ENCODE measurements at places on chromosomes 4 and X.
A peak's percentile ranks its signal among the peaks of the same experiment; 100 is the strongest.

DNA sequence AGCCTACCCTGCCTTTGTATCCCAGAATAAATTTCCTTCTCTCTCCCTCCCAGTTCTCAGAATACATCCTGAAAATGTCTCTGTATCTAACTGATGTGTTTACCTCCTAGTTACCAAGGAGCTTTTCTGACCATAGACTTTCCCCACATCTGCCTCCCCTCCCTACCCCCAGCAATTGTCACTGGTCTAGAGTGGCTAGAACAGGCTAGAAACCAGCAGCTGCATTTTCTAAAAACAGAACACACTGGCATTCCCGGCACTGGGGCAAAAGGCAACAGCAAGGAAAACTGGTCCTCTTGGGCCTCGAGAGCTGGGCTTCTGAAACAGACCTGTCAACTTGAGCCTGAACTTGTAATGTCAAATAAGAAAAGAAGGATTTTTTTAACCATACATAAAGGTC is 16.4 kb downstream of the TASL start:
- ATAC-seq = no peak

DNA sequence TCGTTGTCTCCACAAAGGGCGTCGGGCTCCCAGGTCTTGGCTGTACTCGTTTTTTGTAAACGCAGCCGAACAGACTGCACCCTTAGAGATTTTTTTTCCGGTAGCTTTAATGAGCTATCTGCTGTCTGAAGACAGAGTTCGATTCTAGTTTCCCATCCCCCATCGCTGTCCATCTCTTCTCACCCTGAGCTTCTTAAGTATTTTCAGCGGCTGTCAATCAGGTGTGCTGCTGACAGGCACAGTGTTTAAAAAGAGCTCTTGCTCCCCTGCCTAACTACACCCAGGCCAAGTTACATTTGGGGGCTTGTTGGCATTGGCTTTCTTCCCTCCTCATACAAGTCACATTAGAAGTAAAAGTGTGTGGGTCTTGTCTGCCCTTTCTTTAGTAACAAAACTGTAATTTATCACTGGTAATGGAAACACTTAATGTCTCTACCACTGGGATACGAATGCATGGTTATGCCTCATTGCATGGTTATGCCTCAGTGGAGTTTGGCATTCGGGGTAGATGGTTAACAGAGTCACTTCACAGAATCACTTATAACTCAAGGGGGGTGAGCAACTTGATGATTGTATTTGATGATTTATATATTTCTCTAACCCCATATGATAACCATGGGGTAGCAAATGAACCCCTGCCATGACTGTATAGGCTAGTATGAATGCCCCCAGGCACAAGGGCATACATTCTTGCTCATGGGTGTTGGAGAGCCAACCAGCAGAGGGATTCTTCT is 1.4 kb upstream of the ARHGAP6 start:
- no peak for ATAC-seq

DNA sequence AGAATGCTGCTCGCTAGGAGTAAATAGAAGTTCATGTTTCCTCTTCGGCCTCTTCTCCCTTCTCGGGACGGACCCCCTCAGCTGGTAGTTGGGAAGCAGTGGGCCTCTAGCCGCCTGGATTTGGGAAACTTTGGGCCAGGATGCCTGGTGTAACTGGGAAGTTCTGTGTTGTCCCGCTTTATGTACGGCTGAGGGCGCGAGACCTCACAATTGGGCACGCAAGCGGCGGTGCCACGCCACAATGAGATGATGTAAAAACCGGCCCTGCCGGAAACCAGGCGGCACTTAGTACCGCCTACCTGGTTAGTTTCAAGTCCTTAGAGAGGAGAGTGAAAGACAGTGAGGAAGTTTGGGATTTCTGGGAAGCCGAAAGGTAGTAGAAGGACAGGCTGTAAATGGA is at the start of gene CT83:
Gene CT83, minus strand, starts transcription at position 155 of the 400 bp plus-strand sequence. Its CDS starts 120 bp downstream, at position 35.
- no peak for ATAC-seq

- no peak for ATAC-seq
Measured at GRCh38 chr4:36348403-36348938, 67.1 kb downstream of the DTHD1 start.

DNA sequence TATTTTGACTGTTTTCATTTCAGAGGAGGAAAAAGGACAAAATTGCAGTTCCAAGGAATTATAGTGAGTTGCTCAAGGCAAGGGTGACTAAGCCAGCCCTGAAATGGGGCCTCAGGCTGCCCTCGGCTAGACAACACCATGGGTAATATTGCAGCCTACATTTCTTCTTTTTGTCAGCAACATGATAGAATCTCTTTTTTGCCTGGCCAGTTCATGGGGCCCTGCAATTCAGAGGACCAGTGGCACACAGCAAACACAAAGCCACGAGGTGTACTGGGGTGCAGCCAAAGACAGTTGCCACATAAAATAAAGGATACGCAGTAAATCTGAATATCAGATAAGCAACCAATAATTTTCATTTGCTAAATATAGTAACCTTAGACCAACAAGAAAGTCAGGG is 41.8 kb downstream of the RBM47 start:
- no peak for ATAC-seq

DNA sequence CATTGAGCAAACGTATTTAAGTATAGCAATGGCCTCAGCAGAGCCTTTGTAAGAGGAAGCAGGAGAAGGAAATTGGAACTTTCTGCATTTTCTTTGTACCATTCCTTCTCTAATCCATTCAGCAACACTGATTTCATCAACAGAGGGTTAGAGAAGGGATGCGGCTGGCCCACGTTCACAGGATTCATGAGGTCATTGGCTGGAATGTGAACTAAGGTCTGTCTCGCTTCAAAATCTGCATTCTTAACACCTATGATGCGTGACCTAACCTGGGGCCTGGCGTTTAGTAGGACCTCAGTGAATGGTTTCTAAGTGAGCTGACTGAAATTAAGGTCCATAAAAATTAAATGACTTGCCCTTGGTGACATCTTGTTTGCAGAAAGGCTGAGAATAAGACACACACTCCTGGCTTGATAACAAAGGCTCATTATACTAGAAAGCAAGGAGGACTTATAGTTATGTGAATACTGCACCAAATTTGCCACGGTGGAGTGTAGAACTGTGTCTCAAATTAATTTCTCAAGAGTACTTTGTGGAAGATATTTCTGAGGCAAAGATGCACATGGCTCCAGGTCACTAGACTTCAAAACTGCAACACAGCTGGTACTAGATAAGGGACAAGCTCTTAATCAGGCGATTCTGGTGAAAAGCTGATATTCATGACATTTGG is 25.4 kb downstream of the FGFBP1 start:
- peak; percentile 9 for ATAC-seq

GRCh38 chr4:184804621-184805020 is 21.1 kb downstream of the ACSL1 start:
- no peak for ATAC-seq

DNA sequence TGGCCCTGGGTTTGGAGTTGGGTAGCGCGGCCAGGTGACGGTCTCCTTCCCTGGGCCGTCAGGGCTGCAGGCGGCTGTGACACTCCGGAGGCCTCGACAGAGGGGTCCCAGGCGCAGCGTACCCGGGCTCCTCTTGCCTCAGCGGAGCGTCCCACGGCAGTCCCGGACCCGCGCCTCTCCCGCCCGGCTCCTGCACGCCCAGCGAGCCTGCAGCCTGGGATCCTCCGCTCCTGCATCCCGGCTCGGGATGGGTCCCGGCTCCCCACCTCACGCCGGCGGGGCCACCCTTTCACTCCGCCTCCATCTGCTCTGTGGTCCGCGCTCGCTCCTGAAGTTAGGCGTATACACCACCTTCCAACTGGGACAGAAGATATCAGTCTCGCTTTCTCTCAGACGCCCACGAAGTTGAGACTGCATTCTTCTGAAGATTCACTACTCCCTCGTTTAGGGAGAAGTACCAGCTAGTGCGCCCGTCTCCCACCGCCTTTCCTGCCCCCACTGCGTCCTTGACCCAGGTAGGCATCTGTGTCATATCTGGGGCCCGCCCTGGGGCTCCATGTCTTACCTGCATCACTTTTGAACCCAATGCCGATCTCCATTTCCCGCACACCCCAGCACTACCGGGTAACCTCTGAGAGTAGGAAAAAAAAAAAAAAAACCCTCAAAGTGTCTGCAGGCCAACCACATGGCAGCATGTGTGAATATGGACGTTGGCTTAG is 32.3 kb upstream of the KDR start:
- no peak for ATAC-seq

GRCh38 chr4:14807856-14808255 is 194.4 kb upstream of the CPEB2 start:
- no peak for ATAC-seq

GRCh38 chr4:10893395-10893794 is 208.8 kb upstream of the CLNK start:
- no peak for ATAC-seq

- no peak for ATAC-seq
Measured at GRCh38 chr4:38950159-38950558, 82.0 kb downstream of the TMEM156 start.

GRCh38 chr4:125043486-125043885 is 271.3 kb upstream of the FAT4 start:
- no peak for ATAC-seq

DNA sequence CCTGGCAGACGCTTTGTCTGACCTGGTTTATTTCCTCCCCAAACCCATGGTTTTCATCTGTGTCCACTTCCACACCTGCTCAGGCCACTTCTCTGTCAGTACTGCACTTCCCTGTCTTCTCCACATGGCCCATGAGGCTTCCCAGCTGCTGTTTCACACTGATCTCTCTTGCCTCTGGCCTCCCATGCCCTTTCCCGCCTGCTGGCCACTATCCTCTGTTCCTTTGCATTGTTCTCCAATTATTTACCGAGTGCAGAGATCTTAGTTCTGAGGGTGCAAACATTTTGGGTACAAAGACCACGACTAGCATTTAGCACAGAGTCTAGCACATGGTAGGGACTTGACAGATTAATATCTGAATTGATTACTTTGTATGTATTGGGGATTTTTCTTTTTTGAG is 174.8 kb upstream of the NPY2R start:
- ATAC-seq = no peak

DNA sequence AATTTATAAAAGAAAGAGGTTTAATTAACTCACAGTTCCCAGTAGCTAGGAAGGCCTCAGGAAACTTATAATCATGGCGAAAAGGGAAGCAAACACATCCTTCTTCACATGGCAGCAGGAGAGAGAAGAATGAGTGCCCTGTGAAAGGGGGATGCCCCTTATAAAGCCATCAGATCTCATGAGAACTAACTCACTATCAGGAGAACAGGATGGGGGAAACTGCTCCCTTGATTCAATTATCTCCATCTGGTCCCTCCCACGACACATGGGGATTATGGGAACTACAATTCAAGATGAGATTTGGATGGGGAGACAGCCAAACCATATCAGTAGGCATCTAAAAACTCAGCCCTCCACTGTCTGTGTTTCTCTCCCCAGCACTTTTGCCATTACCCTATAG is 22.4 kb downstream of the ANK2 start:
- ATAC-seq = no peak

DNA sequence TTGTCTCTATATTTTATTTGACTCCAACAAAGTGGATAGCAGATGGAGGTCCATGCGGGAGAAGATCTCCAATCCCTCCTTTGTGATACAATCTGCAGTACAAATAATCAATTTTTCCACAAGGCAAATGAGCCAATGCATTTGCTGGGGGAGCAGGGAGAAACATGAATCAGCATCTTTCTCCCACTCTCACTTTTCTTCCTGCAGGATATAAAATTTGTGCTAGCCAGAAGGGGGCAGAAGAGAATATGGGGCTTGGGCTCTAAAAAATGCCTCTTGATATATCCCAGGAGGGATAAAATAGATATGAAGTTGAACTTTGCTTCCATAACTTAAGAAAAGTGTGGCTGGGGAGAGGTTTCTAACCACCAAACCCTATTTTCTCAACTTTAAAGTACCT is 38.3 kb upstream of the CWH43 start:
- ATAC-seq = no peak

DNA sequence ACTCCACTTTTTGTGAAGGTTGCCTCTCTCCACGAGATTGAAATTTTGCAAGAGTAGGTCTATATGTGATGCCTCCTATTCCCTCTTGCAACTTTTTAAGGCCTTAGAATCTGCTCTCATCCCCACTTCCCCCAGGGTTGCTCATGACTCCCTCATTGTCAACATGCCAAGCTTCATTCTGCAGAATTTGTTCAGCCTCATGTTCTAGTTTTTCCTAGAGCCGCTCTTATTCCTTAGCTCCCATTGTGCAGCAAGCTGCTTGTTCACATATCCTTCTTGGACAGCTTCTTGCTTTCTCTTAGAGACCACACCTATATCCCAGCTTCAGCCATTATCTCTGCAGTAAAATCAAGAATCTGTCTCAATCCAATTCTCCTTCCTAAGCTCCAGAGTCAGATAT is 82.4 kb downstream of the CNGA2 start:
- no peak for ATAC-seq

- ATAC-seq = no peak
Measured at GRCh38 chr4:13908455-13908854, 280.9 kb upstream of the BOD1L1 start.

GRCh38 chr4:73523126-73523525 is 41.6 kb downstream of the AFM start:
- no peak for ATAC-seq

GRCh38 chr4:94403751-94404150 is 48.0 kb upstream of the PDLIM5 start:
- no peak for ATAC-seq

GRCh38 chrX:46461660-46462191 is 83.5 kb downstream of the ZNF674 start:
- ATAC-seq = no peak

DNA sequence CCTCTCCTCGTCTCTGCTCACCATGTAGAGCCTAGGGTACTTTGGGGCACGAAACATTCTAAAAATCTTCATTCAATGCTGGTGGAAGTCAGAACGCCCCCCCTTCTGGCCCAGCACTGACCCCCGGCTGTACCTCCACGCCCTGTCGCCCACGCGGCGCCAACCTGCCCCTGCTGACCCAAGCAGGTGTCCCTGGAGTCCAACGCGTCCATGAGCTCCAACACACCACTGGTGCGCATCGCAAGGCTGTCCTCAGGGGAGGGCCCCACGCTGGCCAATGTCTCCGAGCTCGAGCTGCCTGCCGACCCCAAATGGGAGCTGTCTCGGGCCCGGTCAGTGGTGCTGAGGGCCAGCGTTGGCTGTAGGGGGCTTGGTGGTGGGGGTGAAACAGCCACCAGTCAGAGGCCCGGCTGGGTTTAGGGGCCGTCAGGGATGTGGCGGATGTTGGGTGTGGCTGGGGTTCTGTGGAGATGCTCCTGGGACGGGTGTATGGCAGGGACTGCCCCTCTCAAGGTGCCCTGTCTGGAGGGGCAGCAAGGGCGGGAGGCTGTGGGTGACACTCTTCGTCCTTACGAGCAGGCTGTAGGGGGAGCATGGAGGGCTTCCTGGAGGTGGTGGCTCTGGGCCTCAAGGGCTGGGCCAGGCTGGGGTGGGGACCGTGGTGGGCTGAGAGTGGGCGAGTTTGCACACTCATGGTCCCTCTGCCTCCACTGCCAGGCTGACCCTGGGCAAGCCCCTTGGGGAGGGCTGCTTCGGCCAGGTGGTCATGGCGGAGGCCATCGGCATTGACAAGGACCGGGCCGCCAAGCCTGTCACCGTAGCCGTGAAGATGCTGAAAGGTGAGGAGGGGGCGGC is 11.8 kb downstream of the FGFR3 start:
- ATAC-seq = no peak

DNA sequence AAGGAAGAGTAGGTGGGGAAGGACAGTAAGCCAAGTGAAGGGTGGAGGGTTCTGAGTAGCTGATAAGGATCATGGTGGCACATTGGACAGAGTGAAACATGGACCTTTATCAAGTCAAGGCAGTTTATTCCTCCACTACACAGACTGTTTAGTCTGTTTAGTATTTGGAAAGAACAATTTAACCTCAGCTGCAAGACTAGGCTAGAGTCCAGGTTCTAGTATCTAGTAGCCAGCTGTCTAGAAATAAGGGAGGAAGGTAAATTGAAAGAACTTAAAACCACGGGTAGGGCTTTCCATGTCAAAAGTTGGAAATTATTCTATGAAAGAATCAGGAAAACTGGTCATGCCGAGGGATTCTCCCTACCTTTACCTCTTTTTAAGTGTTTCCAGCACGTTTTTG is 140.1 kb upstream of the MED14 start:
- ATAC-seq = no peak
